ENCODE measurements at places on chromosomes 16 and 17.

GRCh38 chr16:22161999-22162655 is at the start of gene SDR42E2:
Gene SDR42E2 (plus strand): TSS chr16:22162506. CDS start chr16:22165583, 3,077 bp downstream.
- DNase-seq, result no peak

DNA sequence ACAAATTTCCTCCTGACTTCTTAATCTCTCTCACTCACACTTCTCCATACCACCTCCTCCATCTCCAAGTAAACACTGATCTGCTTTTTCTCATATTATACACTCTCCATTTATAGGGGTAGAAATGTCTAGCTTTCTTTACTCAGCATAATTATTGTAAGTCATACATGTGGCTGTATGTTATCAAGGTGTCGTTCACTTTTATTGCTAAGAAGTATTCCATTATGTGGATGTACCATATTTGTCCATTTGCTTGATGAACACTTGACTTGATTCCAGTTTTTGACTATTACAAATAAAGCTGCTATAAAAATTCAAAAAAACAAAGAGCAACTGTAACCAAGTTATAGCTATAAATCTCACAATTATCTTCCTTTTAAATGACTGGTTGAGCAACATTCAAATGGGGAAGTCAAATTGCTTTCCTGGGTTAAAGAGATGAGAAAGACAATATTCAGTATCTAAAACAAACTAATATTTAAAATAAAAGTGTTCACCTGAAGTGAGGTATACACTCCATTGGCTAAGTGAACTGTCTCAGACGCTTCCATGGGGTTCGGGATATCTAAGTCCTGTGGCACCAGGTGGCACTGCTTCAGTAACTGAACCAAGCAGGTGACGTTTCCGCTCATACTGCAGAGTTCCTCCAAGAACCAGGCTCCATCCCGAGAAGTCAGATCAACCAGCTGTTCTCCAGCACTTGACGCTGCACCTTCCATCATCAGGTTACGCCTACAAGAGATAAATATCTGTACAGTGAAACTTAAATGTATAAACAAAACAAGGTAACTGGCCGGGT is 32.6 kb upstream of the ARL6IP1 start:
- no peak for DNase-seq

DNA sequence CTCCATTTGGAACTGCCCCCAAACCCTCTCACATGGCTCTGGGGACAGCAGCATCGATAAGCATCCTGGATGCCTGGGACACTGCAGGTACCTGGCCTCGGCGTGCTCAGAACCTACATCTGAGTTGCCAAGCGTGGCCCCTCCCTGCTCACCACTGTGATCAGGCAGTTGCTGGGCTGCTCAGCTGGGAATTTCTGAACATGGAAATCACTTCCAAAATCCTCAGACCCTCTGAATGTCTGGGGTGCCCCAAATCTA is 6.3 kb downstream of the CDH5 start:
- no peak for DNase-seq

GRCh38 chr17:15000661-15001060 is 264.5 kb downstream of the PMP22 start:
- no peak for DNase-seq

DNA sequence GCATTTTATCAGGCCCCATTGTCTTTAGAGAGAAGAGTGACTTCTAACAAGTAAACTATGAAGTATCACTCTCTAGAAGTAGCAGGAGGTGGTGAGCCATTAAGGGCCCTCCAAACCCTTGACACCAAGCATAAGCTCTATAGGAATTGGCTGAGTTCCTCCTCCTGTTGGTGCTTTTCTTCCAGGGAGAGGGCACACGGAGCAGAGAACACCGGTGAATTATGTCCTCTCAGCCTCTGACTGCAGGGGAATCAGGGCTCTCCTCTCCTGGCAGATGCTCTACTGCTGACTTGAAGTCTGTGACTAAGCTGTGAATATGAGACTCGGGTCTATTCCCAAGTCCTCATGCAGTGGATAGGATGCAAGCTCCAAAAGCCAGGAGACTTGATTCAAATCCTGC is 32.3 kb downstream of the CHD9 start:
- DNase-seq, result no peak

DNA sequence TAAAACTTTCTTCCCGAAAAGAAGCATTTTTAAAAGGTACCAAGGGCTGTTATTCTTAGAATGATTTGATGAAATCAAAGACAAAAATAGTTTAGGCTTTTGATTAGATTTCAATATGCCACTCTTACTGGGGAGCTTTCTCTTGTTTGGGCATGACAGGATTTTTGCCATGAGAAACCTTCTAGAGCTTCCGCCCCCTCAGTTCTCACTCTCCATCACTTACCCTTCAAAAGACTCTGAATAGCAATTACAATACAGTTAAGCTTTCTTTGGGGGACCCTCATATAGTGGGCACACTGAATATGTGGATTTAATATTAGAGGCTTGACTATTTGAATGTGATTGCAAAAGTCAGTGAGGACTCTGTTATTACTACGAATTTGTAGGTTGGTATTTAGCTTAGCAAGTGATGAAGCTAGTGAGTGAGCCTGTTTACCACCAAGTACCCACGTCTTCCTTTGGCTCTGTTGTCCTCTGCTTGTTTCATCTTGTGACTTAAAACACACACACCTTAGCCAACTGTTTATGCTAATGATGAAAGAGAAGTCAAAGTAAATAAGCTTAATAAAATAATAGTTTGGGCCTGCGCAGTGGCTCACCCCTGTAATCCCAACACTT is 158.7 kb upstream of the TBX2 start:
- no peak for DNase-seq

- DNase-seq, result no peak
Observed at GRCh38 chr16:1300664-1301476, 8.6 kb upstream of the UBE2I start.

DNA sequence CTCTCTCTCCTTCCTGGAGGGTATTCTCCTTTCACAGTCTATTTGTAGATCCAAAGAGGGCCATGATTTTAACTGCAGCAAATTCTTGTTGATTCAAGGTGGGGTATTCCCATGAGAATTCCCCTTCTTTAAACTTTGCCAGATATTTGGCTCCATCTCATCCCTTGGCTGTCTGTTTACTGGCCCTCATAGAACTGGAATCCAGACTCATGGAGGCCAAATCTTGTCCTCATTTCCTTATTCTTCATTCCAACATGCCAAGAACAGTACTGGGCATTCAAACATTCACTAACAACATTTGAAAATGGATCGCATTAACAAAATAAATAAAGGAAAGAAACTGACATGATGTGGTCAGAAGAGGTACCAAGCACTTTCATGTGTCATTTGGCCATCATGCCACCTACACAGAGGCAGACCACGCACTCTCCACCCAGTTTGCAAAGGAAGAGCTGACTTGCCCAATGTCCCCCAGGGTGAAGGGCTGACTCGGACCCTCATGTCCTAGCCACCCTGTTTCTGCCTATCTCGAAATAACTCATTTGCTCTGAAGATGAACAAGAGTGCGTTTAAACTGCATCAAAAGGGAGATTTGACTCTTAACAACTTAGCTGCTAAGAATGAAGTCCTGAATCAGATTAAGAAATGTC is 23.1 kb upstream of the SLC35B1 start:
- no peak for DNase-seq

GRCh38 chr17:2191227-2191626 is 112.4 kb downstream of the SMG6 start:
- no peak for DNase-seq

DNA sequence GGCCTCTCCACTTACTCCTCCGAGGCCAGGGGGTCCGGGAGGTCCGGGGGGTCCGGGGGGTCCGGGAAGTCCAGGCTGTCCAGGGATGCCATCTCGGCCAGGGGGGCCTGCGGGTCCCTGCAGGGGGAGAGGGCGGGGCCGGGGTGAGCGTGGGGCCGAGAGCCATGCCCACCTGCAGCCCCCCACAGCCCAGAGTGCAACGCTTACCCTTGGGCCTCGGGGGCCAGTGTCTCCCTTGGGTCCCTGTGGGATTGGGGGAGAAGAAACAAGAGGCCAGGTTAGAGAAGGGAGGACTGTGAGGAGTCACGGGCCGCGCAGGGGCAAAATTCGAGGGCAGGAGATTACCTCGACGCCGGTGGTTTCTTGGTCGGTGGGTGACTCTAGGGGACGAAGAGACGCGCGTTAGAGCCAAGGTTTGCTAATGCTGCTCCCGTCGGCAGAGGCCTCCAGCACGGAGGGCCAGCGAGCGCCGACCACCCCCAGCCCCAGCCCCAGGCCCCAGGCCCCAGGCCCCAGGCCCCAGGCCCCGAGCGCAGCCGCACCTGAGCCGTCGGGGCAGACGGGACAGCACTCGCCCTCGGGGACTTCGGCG is 2.1 kb downstream of the COL1A1 start:
- no peak for DNase-seq

DNA sequence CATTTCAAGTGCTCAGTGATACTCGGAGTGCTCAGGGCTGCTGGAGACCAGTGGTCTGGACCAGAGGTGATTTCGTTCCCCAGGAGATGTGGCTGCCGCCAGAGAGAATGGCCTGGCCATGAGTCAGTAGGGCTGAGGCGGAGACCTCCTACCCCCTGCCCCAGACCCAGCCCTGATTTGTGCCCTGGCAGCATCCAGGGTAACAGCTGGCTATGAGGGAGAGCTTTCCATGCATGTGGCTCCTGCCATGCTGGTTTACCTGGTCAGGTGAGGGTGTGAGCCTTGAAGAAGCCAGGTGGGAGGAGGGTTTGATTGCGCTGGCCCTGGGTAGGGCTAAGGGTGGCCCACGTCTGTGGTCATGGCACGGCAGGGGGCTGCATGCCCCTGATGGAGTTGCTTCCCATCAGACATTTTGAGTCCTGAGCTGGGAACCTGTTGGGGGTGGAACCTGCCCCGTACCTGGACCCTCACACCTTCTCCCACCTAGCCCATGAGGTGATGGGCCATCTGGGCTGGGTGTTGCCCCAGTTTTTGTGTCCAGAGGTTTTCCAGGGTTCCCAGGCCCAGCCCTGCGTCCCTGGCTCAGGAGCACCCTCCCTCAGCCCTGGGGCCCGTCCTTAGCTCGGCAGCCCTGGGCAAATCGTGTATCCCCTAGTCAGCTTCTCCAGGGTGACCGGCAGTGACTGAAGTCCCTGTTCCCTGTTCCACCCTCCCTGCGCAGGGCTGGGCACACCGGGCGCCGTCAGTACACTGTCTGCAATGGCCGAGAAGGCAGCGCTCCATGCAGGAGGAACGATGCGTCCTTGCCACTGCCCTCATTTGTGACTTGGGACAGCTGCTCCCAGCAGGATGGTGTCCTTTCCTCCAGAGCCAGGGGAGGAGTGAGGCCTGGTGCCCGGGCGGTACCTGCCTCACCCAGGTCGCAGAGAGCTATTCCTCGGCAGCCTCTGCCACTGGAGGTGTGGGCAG is 9.0 kb upstream of the CSNK1D start:
- no peak for DNase-seq

DNA sequence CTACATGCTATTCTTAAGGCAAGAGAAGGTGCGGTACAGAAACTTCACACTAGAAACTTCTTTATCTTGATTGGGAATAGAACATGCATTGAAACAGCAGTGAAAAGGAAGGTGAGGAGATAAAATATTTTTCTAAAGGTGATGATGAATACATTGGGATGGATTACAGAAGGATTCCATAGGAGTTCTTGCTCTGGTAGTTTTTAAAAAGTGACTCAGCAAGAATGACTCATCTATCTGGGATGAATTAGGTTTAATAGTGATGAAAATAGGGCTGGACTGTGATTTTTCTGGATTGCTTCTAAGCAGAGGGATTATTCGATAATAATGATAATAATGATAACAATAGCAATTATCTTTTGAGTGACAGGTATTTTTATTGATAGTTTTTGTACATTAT is 65.6 kb upstream of the HS3ST4 start:
- DNase-seq, result no peak

DNA sequence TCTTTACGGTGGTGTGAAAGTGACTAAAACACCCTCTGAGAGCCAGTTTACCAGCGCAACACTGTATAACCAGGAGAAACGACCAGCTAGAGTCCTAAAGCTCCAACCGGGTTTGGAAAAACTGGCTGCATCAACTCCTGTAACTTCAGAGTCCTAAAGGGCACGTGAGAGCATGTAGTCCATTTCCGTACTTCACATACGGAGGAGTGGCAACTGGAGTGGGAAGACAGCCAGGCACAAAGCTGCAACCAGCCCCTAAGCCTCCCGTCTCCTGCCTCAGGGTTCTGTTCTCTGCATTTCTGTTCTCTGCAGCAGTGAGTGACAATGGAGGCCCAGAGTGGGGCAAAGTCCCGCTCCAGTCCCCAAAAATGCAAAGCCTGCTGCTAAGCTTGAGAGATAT is 19.2 kb downstream of the TEKT1 start:
- DNase-seq, result no peak

- no peak for DNase-seq
Observed at GRCh38 chr16:29820730-29821642, 724 bp downstream of the MVP start.

- DNase-seq, result no peak
Observed at GRCh38 chr17:7840441-7840840, 6.4 kb downstream of the KDM6B start.

- DNase-seq, result no peak
Observed at GRCh38 chr17:79994602-79995001, 41.1 kb downstream of the TBC1D16 start.

- no peak for DNase-seq
Observed at GRCh38 chr17:40480501-40481003, 20.9 kb downstream of the TNS4 start.

DNA sequence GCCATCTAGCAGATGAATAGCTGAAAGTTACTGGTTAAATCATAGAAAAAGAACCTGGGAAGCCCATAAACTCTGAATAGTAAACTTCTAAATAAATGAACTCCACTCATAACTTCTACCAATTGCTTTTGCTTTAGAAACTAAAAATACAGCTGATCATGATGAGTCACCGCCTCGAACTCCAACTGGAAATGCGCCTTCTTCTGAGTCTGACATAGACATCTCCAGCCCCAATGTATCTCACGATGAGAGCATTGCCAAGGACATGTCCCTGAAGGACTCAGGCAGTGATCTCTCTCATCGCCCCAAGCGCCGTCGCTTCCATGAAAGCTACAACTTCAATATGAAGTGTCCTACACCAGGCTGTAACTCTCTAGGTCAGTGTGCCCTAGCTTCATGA is 9.7 kb downstream of the KAT7 start:
- DNase-seq, result no peak

DNA sequence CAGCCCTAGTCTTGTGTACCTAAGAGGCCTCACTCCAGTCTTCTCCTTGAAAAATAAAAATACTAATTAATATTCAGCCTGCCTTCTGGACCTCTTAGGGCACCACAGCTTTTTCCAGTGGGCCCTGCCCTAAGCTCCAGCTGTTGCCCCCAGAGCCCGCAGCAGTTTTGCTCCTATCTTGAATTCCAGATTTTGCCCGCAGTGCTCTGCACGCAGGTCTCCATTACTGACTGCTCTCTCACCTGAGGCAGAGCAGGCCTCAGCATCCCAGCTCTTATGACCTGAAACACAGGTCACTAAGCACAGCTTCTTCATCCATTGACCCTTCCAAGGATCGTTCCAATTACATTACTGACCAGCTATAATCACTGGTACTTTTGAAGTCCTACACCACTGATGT is 28.4 kb upstream of the NAGLU start:
- no peak for DNase-seq

GRCh38 chr16:89319886-89320781 is 102.6 kb downstream of the ZNF778 start:
- no peak for DNase-seq

GRCh38 chr17:38733982-38734973 is 4.1 kb downstream of the CISD3 start:
- DNase-seq, result no peak

- no peak for DNase-seq
Observed at GRCh38 chr16:70696952-70697593, 11.2 kb upstream of the MTSS2 start.

- no peak for DNase-seq
Observed at GRCh38 chr17:82160075-82160474, 52.6 kb downstream of the CCDC57 start.
